ENCODE measurements at places on chromosomes 13 and 19.

GRCh38 chr19:43524922-43525835, 1.8 kb downstream of the ETHE1 start:
- DNase-seq, result peak; percentile 58

DNA sequence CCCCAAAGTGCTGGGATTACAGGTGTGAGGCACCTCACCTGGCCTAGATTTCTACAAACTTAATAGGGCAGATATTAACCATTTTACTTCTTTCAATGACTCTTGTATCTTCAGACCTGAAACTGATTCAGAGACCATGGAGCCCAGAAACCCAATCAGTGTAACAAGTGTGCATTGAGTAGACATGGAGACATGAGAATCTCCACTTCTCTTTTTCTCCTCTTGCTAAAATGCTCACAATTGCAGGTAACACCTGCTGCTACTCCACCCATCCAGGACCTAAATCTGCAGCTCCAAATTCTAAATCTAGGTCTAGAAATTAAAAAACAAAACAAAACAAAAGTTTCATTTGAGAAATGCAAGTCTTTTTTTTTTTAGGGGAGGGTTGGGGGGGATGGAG, 42.2 kb upstream of the ZNF681 start:
- DNase-seq, result no peak

DNA sequence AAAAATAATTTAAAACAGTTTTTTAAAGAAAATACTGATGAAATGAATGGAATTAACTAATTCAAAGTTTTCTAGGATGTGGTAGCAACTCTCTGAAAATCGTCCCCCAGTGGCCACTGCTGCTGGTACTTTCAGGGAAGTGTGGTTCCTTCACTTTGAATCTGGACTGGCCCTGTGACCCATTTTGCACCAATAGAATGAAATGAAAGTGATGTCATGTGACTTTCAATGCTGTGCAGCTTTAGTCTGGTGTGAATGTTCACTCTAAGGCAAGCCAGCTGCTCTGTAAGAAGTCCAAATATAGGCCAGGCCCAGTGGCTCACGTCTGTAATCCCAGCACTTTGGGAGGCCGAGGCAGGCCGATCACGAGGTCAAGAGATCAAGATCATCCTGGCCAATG, 26.4 kb upstream of the HNRNPA1L2 start:
- DNase-seq, result no peak

DNA sequence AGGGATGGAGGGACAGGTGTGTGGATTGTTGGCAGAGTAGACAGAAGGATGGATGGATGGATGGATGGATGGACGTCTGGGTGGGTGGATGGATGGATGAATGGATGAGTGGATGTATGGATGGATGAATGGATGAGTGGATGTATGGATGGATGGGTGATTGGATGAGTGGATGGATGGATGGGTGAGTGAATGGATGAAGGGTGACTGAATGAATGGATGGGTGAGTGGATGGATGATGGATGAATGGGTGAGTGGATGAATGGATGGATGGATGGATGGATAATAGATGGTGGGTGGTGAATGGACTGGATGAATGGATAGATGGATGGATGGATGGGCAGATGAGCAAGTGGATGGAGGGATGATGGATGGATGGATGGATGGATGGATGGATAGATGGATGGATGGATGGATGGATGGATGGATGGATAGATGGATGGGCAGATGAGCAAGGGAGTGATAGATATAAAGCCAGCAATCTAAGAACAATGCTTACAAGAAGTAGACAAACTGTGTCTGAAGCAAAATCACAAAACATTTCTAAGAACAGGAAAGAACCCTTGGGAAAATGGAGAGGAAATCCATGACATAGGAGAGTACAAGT, 65.2 kb downstream of the INSR start:
- DNase-seq, result no peak

GRCh38 chr13:19767966-19768365, 14.8 kb downstream of the PSPC1 start:
- no peak for DNase-seq

DNA sequence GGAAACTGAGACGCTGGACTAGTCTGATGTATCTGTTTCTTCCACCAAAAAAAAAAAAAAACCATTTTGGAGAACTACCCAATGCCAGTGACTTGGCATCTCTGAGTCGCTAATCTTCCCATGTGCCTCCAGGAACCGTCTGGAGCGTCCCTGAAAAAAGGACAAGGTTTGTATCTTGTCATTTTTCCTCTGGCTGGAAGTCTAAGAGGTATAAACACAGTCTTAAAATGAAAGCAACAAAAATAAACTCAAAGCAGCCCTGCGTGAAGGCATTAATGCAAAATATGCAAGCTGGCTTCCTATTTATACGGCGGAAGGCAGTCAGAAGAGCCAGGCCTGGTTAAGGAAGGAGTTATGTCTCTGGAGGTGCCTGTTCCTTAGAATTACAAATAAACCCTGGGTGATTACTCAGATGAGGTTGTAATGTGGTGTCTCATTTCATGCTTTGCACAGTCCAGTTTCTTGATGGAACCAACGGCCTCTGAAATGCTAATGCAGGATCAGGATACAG, 20.3 kb downstream of the ACTN4 start:
- no peak for DNase-seq

- DNase-seq, result no peak
Observed at GRCh38 chr13:76948149-76948548, at the start of gene ACOD1. TSS of gene ACOD1 (plus strand) at chr13:76948511. CDS start at chr13:76948559, 48 bp downstream.

DNA sequence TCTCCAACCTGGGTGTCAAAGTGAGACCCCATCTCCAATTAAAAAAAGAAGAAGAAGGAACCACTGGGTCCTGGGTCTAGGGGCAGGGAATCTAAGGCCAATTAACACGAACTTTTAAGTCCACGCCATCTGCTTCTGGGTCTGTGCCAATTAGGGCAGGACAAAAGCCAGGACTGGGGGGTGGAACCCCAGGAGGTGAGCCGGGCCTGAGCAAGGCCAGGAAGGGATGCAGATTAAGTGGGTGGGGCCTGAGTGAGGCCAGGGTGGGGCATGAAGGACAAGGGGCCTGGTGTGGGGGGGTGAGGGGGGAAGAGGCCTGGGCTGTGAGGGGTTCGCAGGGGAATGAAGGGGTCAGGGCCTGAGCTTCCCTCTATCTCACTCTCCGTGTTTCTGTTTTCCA, 26.3 kb upstream of the ZNF83 start:
- DNase-seq, result no peak

DNA sequence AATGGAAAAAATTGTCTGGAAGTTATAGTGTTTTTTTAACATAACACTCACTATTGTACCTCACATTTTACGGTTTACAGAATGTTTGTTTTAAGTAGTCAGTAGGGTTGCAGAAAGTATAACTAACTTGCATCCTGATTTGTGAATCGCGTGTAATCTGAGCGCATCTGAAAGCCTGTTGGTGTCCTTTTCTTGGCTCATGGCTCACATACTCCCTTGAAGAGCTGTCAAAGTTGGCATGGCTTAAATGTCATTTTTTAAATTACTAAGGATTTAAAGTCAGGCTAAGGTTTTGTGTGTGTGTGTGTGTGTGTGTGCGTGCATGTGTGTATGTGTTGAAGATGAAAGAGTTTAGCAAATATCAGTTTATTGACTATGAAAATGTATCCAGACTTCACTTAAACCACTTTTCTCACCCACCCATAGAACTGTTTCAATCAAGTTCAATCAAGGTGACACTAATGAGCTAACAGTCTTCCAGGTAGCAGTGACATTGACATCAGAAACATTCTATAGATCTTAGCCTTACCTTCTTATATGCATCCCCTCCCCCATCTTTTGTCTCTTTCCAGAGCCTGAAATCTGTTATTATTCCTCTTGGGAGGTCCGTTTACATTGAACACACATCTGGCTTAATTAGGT, 480.4 kb upstream of the SGCG start:
- no peak for DNase-seq

DNA sequence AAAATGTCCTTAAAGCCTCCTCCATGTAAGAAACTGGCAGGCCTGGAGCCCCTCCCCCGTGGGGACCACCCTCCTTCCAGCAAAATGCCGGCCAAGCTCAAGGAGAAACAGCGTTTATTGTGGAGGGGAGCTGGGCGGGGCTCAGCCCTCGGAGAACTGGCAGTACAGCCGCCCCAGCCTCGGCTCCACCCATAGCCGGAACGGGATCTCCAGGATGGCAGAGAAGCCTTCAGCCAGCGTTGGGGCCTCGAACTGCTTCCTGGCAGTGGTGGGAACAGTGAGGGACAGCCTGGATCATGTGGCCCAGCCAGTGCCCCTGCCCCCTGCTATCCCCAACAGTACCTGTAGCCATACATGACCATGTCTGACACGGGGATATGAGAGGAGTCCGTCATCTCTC, 6.3 kb downstream of the PNKP start:
- no peak for DNase-seq

- DNase-seq, result no peak
Observed at GRCh38 chr13:36907821-36908220, 12.2 kb downstream of the SMAD9 start.

DNA sequence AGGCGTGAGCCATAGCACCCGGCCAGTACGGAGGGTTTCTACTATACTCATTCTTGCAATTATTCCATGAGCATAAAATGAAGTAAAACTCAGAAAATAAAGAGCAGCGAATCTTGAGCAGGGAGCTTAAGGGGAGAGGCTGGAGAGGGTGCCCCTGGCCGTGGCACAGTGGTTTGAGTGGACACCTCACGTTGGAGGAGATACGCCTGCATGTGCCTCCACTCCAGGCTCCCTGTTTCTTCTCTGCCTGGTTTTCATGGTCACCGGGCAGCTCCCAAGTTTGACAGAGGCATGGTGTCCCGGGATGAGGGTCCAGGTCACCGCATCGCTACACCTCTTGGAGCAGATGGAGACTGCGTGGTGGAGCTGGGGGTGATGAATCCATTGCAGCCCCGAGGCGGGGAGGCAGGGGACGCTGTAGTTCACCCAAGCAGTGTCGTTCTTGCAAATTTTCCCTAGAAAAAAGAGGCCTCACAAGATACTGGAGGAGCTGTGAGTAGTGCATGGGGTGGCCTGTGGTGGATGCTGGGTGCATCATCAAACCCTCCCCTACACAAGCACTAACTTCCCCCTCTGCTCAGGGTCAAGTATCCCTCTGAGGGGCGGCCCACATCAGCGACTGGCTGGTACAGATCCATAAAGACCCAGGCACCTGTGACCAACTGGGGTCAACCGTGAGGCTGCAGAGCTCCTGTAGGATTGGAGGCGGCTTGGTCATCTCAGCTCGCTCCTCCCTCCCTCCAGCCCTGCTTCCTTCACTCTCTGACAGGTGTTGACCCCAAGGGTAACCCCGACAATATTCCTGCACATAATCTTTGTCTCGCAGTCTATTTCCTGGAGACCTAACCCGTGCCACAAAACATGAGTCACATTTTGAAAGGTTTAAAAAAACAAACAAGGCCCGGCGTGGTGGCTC, 3.6 kb upstream of the MIER2 start:
- DNase-seq, result no peak

- DNase-seq, result no peak
Observed at GRCh38 chr13:31037874-31038500, 105.5 kb downstream of the TEX26 start.

- no peak for DNase-seq
Observed at GRCh38 chr13:53672005-53672404, 643.4 kb downstream of the OLFM4 start.

GRCh38 chr13:99871249-99871898, 100.2 kb downstream of the ZIC5 start:
- no peak for DNase-seq

DNA sequence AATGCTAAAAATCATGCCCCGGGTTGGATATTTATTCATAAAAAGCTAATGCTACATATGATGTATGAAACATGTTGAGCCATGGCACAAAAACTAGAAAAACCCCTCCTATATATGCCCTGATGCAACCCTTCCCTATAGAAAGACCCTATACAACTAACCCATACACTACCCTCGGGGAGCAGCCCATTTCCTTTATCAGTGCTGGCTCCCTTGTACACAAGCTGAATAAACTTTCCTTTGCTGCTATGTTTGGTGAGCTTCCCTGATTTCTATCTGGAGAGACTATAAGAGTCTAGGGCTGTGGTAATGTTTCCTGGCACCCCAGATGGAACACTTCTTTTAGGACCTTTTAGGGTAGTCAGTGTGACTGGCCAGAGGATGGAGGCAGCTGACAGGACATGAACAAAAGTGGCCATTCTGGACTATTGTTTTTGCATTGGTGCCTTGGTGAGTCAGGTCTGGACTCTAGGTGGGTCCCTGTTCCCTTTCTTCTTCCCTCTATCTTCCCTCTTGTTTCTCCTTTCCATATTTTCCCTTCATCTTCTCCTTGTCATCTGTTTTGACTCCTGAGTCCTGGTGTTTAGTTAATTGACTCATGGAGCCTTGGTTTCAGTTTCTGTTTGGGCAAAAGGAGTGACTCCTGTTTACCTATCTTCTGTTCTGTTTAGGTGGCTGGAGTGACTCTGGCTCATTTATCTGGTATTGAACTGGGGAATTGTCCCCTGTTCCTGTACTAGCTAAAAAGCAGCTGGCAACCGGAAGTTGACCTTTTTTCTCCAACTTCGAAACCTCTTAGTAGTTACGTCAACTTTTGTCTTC, 1321.8 kb upstream of the PCDH9 start:
- DNase-seq, result no peak

DNA sequence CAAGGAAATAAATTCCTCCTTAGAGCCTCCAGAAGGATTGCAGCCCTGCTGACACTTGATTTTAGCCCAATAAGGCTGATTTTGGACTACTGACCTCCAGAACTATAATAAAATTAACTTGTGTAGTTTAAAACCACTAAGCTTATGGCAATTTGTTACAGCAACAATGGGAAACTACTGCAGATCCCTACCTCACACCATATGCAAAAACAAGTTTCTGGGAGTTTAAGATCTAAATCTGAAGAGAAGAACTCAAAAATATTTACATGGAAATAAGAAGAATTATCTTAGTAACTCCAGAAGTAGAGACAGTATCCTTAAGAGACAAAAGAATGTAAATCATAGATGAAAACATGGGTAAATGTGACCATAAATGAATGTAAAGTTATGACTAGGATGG, 5.9 kb downstream of the ZNF575 start:
- no peak for DNase-seq

GRCh38 chr19:38744298-38744681, at the start of gene CAPN12:
TSS of gene CAPN12 (minus strand) at chr19:38744474. CDS start at chr19:38744165, 309 bp downstream.
- DNase-seq, result no peak

GRCh38 chr19:17075864-17076542, 426 bp downstream of the MYO9B start:
- DNase-seq, result peak; percentile 46

DNA sequence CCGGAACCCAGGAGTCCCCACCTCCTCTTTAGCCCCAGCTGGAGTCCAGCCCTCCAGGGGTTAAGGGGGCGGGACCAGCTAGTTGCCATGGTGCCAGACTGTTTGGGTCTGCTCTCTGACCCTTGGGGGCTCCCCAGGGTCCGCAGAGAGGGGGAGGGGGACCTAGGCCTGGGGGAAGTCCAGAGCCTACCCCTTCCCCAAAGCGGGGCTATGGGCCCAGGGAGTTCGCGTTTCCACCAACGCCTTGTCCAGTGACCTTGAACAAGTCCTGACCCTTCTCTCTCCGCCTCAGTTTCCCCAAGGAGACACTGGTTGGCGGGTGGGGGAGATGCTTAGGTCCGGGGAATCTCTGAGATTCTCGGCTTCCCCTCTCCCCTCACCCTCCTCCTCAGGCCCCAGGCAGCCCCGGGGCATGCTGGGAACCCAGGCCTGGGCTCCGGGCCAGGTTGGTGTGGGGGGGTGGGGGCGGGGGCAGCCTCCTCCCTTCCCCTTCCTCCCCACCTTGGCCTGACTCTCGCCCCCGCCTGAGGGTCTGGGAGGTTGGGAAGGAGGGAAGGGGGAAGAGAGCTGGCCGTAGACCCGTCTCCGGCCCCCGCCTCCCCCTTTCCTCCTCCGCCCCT, 2.6 kb upstream of the SPACA6 start:
- peak; percentile 84 for DNase-seq

- no peak for DNase-seq
Observed at GRCh38 chr13:47480121-47480520, 521.0 kb downstream of the SUCLA2 start.

- DNase-seq, result peak; percentile 80
Observed at GRCh38 chr13:24270639-24271141, 38.7 kb upstream of the C1QTNF9 start.

Measured in CD4-positive, alpha-beta T cell (primary cell).